ENCODE measurements at places on chromosomes 12 and 14.

GRCh38 chr12:128236525-128236924, 30.4 kb upstream of the TMEM132C start:
- DNase-seq: no peak

GRCh38 chr14:68309616-68310015, 483.3 kb downstream of the ZFP36L1 start:
- DNase-seq: no peak

GRCh38 chr12:107670999-107671643, 14.5 kb upstream of the PWP1 start:
- no peak for DNase-seq

- DNase-seq: no peak
Measured at GRCh38 chr12:102120886-102121285, 903 bp downstream of the PARPBP start.

DNA sequence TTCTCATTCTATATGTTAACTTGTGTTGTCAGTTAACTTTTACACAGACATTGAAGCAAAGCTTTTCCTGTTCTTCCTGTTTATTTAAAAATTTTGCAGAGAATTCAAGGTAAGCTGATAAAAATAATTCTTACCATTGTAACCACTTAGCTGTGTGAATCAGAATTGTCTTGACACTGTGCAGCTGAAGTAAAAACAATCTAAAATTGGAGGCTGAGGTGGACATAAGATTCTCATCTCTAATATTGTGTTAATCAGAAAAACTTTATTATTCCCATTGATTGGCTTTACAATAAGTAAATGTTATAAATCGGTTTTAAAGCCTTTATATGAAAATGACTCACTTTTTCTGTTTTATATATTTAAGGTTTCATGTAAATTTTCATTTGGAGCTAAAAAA, 240.3 kb upstream of the PLEKHG7 start:
- DNase-seq: no peak

DNA sequence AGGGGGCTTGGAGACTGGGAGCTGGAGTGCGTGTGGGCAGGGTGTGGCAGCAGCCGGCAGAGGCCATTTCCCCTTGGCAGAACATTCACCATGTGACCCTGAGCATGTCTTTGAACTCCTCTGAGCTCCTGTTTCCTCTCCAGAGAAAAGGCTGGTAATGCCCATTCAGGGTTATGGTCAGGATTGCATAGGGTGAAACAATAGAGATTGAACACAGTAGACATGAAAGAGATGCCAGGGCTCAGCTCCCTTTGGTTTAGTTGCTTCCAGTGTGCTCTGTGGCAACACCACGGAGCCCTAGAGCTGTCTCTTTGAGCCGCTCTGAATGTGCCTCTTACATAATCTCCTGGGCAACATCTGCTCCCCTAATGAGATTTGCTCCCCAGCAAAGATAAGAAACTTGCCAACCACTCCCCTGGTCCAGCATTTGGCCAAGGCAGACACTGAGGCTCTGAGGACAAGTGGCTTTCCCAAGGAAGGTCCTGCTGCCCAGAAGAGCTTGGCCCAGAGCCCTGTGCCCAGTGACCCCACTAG, 4.6 kb downstream of the IFI27 start:
- no peak for DNase-seq

GRCh38 chr14:92670643-92671366, 77.6 kb downstream of the LGMN start:
- no peak for DNase-seq

GRCh38 chr12:3571323-3571722, 80.3 kb downstream of the PRMT8 start:
- DNase-seq: no peak

- no peak for DNase-seq
Measured at GRCh38 chr12:24838531-24838950, 110.4 kb downstream of the BCAT1 start.

GRCh38 chr12:71576496-71576895, 87.2 kb downstream of the ZFC3H1 start:
- DNase-seq: no peak

- no peak for DNase-seq
Measured at GRCh38 chr12:101826766-101827368, 3.9 kb downstream of the GNPTAB start.

DNA sequence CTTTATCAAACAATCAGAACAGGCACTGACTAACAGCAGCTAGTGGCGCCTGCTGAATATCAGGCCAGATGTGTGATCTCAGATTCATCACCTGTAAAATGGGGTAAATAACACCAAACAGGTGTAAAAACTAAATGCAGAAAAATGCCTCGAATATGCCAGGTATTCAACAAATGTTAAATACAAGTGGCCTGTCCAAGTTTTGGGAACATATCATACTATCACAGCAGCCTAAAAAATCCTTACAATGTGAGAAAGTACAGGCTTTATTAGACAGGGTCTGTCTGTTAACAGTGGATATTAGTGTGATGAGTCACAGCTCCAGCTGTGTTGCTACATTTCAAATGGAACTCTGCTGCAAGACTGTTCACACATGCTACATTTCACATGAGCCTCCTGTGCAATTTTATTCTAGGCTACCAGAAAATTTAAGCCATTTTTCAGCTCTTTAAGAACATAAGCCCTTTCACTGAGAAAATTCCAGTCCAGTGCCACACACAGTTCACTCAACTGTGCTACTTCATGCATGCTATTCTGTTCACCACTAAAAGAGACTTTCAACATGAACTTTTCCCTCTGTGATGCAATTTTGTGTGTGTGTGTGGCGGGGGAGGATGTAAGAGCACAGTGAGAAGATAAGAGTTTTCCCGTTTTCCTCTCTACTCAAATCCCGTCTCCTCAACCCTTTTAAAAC, 56.7 kb downstream of the MSRB3 start:
- no peak for DNase-seq

GRCh38 chr12:42809226-42809625, 219.7 kb upstream of the PRICKLE1 start:
- no peak for DNase-seq

DNA sequence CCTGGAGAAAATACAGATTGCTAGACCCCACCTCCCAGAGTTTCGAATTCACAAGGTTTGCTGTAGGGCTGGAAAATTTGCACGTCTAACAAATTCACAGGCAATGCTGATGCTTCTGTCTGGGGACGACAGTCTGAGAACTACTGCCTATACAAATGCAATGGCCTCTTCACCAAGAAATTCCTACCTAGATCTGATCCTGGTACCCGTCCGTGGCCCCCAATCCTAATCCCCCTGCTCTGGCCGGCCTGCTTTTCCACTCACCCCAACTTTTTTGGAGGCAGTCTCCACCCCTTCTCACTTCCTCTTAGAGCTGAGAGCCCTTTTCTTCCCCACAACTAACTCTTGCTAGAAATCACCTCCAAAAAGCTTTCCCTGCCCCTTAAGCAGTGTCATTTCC, 3.1 kb upstream of the SSH1 start:
- no peak for DNase-seq

GRCh38 chr12:126903027-126903876, 1363.7 kb upstream of the TMEM132C start:
- DNase-seq: no peak

- no peak for DNase-seq
Measured at GRCh38 chr12:41234692-41235091, 46.6 kb downstream of the PDZRN4 start.

DNA sequence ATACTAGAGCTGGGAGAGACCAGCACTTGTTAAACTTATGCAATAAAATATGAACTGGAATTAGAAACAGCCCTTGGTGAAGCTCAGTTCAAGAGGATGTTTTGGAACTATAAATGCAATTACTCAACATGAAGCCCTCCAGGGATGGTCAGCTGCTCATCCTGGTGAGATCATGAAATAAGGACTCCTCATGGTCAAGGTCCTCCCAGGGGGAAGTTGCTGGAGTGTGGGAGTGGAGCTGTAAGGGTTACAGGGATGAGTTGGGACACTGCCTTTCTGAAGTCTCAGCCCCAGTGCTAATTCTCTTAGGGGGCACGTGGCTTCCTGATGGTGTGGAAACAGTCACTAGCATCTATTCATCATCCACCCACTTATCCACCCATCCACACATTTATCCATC, 301.7 kb upstream of the SFSWAP start:
- no peak for DNase-seq

DNA sequence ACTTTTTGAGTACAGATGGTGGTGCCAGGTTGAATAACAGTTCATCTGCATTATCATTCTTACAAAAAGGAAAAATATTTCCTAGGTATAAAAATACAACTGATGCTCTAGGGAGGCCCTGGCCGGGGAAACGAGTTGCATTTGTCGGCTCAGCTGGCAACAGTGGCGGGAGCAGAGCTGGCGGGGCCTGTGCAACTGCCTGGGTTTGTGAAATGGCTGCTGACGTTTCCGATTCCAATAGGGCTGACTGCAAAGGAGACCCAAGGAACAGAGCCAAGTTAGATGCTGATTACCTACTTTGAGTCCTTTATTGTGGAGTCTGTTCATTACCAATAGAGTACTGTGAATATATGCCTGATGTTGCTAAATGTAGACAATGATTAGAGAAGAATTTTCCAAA, 25.8 kb upstream of the PHLDA1 start:
- DNase-seq: no peak

GRCh38 chr14:21090194-21090939, 8.1 kb downstream of the ZNF219 start:
- DNase-seq: no peak

- DNase-seq: no peak
Measured at GRCh38 chr12:74321381-74321780, 216.3 kb upstream of the ATXN7L3B start.

- DNase-seq: no peak
Measured at GRCh38 chr12:56932146-56932545, 2.1 kb downstream of the SDR9C7 start.

All from stimulated activated CD4-positive, alpha-beta T cell treated with anti-CD3 and anti-CD28 coated beads, Interleukin-15, amount 100 ng/mL, for 1 hour (primary cell).